ENCODE measurements at places on chromosomes 12 and 14. TPM values are rescaled to one million over a fixed set of nuclear protein-coding genes. Genes with fewer than 3 reads are reported as not detected.

FZD10 gene
- total RNA-seq, result not detected

PYGL gene
- 106 TPM for total RNA-seq

TCL1B gene
- total RNA-seq, result not detected

GNG2 gene
- total RNA-seq, result 3.3 TPM

CLEC9A gene
- not detected for total RNA-seq

INSM2 gene
- total RNA-seq, result 0.02 TPM

ANO4 gene
- total RNA-seq, result not detected

CEP170B gene
- total RNA-seq, result 21.3 TPM

VAMP1 gene
- total RNA-seq, result 5.5 TPM

CCDC175 gene
- not detected for total RNA-seq

GCN1 gene
- total RNA-seq, result 112 TPM

LRRC43 gene
- not detected for total RNA-seq

GPR135 gene
- total RNA-seq, result 1.0 TPM

IL31 gene
- not detected for total RNA-seq

KRT78 gene
- 0.13 TPM for total RNA-seq

MUCL1 gene
- not detected for total RNA-seq

GEMIN2 gene
- 34.5 TPM for total RNA-seq

CLEC4A gene
- total RNA-seq, result not detected

GPD1 gene
- 0.27 TPM for total RNA-seq

GPR162 gene
- 8.7 TPM for total RNA-seq

KRT74 gene
- not detected for total RNA-seq

IFT81 gene
- total RNA-seq, result 4.4 TPM

MGAT4C gene
- total RNA-seq, result not detected

CCDC88C gene
- 13.2 TPM for total RNA-seq

GALNT6 gene
- total RNA-seq, result 58.9 TPM

ESRRB gene
- total RNA-seq, result 0.03 TPM

MYH6 gene
- not detected for total RNA-seq

RIC8B gene
- total RNA-seq, result 12.7 TPM

GALNT9 gene
- not detected for total RNA-seq

PAH gene
- total RNA-seq, result not detected

KITLG gene
- total RNA-seq, result 9.5 TPM

C14orf132 gene
- total RNA-seq, result 5.0 TPM

SYNE2 gene
- total RNA-seq, result 6.9 TPM

TMEM233 gene
- total RNA-seq, result not detected

AQP2 gene
- not detected for total RNA-seq

SIX6 gene
- total RNA-seq, result not detected

SOX5 gene
- total RNA-seq, result 0.05 TPM

ZC2HC1C gene
- total RNA-seq, result not detected

All from HT1080 (cell line).